ENCODE measurements at places on chromosomes 5 and 9.

GRCh38 chr5:147878066-147878759 is at the start of gene SCGB3A2:
SCGB3A2 (plus strand) TSS chr5:147878711; CDS start chr5:147878804, 93 bp downstream.
- DNase-seq, result no peak

DNA sequence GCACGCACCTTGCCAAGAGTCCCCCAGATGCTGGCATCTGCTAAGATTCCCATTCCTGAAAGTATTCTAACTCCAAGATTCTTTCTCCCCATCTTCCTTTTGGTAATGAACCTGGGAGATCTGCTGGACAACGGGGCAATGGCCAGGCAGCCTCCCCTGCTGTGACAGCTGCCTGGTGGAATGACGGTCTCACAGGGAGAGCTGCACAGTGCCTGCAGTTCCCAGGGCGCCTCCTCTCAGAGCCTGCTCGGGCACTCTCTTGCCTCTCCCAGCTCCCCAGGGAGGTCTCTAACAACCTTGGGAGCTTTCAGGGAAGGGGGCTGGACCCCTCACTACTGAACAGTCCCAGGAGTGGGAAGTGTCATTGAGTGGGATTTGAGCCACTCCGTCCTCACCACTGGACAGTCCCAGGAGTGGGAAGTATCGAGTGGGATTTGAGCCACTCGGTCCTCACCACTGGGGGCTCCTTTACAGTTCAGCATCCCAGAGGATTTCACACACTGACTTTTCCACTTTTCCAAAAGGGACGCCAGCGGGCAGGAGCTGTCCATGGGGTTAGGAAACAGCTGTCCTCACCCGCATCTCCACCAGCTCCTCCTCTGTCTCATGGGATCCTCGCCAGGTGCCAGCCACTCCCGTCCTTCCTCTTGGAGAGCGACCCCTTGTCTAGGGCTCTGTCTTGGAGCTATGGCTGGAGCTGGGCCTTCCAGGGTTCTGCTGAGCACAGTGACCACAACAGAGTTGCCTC is 65.7 kb downstream of the ADAMTS2 start:
- no peak for DNase-seq

DNA sequence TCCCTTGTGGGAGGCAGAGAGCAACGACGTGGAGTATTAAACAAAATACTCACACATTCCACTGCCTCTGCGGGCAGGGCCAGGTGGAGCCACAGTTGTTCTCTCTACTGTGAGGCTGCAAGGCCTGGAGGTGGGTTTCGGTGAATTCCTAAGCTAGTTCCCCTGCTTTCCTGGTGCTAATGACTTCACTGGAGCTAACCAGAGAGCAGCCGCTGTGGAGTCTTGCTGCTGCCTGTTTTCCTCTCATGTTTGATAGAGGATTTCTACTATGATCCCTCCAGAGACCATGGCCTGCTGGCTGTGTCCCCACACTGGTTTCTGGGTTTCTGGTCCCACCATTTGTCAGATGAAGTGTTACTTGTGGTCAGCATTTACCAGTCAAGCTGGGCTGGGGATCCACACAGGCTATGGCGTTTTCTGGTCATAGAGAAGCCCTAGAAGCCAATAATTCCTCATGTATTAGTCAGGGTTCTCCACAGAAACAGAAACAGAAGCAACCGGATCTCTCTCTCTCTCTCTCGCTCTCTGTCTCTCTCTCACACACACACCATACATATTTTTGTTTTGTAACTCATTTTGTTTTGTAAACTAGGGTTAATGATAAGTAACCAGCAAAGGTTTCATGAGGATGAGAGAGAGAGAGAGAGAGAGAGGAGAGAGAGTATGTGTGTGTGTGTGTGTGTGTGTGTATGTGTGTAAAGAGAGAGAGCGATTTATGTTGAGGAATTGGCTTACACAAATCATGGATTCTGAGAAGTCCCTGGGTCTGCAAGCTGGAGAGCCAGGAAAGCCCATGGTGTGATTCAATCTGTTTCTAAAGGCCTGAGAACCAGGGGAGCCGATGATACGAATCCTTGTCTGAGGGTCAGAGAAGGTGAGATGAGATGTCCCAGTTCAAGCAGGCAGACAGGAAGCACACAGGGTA is 403.0 kb downstream of the GADD45G start:
- no peak for DNase-seq

GRCh38 chr9:100443781-100444768 is 17.1 kb downstream of the MSANTD3 start:
- DNase-seq, result no peak

DNA sequence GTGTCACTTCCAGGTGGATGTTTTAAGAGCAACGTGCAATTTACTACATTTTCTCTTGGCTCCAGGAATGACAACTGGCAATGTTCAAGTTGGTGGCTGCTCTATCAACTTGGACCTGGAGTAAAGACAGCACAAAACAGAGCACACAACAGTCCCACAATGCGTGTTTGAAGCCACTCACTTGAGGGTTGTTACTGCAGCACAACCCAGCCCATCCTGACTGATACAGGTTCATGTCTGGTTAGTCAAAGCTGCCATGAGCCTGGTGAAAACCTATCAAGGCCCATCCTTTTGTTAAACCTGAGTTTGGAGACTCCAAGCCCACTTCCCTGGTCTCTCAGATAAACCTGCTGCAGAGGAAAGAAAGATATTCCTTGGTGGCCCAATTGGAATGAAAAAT is 81.1 kb upstream of the LARP1 start:
- no peak for DNase-seq

- no peak for DNase-seq
These were observed 1.1 kb upstream of the SSBP2 start for GRCh38 chr5:81751836-81752643.

DNA sequence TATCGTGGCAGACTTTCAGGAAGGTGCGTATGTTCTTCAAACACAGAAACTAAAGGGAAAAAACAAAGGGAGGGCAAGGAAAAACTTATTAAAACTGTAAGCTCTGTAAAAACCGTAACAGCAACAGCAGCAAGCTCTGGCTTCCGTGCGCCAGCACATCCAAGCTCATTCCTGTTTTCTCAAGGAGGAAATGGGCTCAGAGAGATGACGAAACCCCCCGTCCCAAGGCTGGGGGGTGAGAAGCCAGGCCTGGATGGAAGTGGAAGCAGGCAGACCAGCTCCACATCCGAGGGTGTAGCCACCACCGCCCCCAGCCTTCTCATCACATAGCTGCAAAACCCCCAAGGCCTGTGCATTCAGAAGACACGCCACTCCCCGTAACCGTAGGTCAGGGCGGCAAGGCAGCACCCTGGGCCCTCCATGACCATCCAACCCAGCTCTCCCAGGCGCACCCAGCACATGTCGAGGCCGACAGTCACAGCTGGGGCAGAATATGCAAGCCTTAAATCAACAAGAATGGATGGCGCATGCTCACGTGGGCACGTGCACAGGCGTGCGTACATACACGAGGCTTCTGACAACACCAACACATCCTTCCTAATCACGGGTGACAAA is 52.8 kb downstream of the VAV2 start:
- no peak for DNase-seq
